Left lobe of liver (tissue), 2 donors: ENCODE measurements at places on chromosomes 5 and 9. TPM values are rescaled to one million over a fixed set of nuclear protein-coding genes. Genes with fewer than 3 reads are reported as not detected.

Gene SGCD
- total RNA-seq: 0.28 TPM

DNA sequence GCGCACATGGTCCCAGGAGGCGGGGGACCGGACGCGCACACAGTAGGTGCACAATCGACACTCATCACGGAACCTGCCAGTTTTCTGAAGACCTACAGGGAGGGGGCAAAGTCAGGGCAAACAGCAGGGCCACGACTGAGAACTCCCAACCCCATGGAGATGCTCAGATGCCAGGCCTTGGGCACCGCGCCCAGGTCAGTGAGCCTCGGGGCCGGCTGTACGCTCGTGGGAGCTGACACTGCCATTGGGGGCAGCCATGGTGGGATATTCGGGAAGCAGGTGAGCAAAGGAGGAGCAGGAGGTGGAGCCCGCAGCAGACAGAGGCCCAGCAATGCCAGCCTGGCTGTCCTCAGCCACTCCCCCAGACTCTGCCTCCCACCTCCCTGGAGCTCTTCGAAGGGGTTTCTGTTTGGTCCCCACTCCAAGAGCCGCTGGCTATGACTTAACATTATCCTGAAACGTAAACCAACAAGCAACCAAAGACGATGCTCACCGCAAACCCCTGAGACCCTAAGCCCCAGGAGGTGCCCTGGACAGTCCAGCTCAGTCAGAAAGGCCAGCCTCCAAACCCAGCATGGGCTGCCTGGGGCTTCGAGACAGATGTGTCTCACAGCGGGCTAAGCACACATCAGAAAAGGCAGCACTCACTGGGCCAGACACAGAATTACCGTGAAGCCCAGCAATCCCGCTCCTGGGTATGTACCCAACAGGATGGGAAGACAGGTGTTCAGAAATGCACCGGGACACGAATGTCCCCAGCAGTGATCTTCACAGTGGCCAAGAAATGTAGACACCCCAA lies 78.4 kb downstream of the VAV2 start:
- no peak for DNase-seq

DNA sequence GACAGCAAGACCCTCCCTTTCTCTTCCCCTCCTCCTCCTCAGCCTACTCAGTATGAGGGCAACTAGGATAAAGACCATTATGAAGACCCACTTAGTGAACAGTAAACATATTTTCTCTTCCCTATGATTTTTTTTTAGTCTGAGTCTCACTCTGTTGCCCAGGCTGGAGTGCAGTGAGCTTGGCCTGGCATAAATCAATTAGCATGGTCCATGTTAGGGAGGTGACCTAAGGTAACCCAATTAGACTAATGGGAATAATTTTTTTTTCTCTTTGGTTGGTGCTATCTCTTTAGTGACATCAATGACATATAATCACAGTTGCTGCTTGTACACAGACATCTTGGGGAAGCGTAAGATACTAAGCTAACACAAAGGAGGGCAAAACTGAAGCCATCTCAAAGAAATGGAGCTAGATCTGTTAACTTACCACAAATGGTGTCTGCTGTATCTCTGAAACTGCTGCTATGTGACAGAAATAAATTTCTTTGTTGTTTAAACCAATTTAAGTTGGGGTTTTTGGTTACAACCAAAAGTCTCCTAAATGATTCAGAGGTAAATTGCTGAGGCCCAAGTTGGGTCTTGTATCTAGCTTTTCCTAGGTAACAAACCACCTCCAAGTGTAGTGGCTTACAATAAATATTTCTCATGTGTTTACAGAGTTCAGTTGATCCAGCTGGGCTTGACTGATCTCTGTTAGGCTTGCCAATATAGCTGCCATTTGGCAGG lies 13.3 kb downstream of the PKD2L2 start:
- DNase-seq: no peak

GRCh38 chr5:108639366-108639765 lies 108.3 kb upstream of the FER start:
- no peak for DNase-seq
